ENCODE measurements at places on chromosomes 16 and 17. TPM values are rescaled to one million over a fixed set of nuclear protein-coding genes. Genes with fewer than 3 reads are reported as not detected.
A peak's percentile ranks its signal among the peaks of the same experiment; 100 is the strongest.

LGALS9B gene
- not detected for total RNA-seq

CMTM1 gene
- 4.0 TPM for total RNA-seq

PDIA2 gene
- total RNA-seq, result not detected

ACSM2A gene
- total RNA-seq, result not detected

GRCh38 chr16:13766334-13766733, 153.6 kb upstream of the ERCC4 start:
- no peak for DNase-seq
- H3K27ac ChIP-seq, result no peak overlapping the region
- H3K4me3 ChIP-seq, result no peak overlapping the region
- H3K4me1 ChIP-seq, result no peaks in the 10 kb centered on the region

- H3K4me3 ChIP-seq, result no peak overlapping the region
- H3K27ac ChIP-seq, result no peak overlapping the region
- no peak for DNase-seq
Observed at GRCh38 chr16:85221771-85222154, 109.5 kb upstream of the CIBAR2 start.

DNA sequence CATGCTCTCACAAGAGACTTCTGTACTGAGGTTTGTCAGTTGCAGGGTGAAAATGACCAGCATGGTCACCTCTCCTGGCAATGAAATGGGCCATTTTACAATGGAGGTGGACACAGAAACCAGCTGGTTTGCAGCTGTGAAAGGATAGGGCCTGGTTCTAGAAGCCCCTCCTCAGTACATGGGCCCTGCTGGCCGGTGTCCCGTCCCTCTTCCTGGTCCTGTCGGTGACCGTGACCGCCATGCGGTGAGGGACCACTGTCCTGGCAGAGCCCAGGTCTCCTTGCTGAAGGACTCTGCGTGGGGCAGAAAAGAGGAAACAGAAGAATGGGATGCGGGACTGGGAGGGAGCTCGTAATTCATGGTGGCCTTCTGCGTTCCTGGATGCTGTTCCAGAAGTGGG, 76.0 kb upstream of the ZNF423 start:
- peaks cover 5% of the 10 kb centered on the region for H3K27me3 ChIP-seq
- no peak for DNase-seq
- no peak overlapping the region for H3K4me3 ChIP-seq

DNA sequence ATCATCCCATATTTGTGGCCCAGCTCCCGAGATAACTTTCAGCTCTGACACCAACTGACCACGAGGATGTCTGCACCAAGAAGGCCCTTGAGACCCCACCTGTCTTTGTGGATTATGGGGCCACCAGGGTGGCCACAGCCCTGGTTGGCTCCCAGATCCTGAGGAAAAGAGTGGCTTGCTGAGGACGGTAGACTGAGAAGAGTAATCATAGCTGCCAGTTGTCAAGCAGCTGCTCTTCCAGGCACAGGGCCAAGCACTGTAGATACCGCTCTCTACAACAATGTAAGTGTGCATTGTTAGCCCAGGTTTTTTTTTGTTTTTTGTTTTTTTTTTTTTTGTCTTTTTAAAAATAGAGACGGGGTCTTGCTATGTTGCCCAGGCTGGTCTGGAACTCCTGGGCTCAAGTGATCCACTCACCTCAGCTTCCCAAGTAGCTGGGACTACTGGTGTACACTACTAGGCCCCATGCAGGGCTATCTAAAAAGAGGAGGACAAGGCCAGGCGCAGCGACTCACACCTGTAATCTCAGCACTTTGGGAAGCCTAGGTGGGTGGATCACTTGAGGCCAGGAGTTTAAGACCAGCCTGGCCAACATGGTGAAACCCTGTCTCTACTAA, 9.6 kb downstream of the ZNF205 start:
- H3K27me3 ChIP-seq, result no peaks in the 10 kb centered on the region
- DNase-seq, result peak; percentile 53
- H3K4me3 ChIP-seq, result no peak overlapping the region
- peaks cover 5% of the 10 kb centered on the region for H3K36me3 ChIP-seq
- peaks cover 7% of the 10 kb centered on the region for H3K4me1 ChIP-seq

GRCh38 chr16:65666132-65666941, 544.5 kb upstream of the CDH11 start:
- no peak overlapping the region for H3K4me3 ChIP-seq
- H3K4me1 ChIP-seq, result no peaks in the 10 kb centered on the region
- H3K27ac ChIP-seq, result no peak overlapping the region
- DNase-seq, result peak; percentile 69
- H3K36me3 ChIP-seq, result no peaks in the 10 kb centered on the region

DNA sequence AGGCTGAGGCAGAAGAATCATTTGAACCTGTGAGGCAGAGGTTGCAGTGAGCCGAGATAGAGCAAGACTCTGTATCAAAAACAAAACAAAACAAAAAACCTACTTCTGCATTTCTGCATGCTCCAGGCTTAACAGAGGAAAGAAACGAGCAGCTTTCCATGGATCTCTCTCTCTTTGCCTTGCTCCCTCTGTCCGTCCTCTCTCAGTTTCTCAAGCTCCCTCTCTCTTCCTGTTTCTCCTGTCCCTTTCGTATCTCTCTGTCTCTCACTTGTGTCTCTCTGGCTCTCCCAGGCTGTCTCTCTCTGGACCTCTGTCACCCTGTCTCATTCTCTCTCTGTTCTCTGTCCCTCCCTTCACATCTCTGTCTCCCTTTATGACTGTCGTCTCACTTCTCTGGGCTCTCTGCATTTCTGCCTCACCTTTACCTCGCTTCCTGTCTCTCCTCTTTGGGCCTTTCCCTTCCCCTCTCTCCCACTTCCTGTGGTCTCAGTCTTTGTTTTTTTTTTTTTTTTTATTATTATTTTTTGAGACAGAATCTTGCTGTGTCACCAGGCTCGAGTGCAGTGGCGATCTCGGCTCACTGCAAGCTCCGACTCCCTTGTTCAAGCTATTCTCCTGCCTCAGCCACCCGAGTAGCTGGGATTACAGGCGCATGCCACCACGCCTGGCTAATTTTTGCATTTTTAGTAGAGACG, 4.1 kb upstream of the PITPNA start:
- no peaks in the 10 kb centered on the region for H3K27me3 ChIP-seq
- peak overlapping the region; percentile 28 for H3K4me3 ChIP-seq
- H3K27ac ChIP-seq, result no peak overlapping the region
- H3K4me1 ChIP-seq, result peaks cover under 1% of the 10 kb centered on the region
- no peak for DNase-seq

DNA sequence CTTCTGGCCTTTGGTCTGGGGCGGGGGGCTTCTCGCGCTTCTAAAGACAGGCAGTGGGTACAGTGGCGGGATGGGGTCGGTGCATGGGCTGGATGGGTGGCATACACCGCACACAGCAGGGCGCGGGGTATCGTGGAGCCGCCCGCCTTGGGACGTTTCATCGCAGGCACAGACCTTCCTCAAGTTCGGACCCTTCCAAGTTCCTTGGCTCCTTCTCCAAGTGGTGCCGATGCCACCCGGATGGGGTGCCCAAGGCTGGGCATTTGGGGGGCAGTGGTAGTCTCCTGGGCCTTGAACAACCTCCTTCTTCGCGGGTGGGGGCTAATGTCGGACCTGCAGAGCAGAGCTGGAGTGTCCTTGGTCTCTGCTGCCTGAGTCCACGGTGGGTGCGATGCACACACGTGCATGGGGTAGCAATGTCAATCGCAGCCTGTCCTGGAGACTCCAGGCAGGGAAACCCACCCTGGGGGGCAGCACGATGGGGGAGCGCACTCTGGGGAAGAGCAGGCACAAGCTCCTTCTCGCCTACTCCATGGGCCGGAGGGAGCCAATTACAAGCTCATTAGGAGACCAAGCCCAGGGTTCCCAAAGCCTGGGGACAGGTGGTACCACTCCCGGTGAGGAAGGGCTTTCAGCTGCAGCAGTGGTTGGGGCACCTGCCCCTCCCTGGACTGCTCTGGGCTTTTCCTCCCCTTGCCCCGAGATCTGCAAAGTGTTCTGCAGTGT, 686 bp upstream of the MTSS2 start:
- peak overlapping the region; percentile 56 for H3K27ac ChIP-seq
- H3K4me3 ChIP-seq, result peak overlapping the region; percentile 86
- peaks cover 16% of the 10 kb centered on the region for H3K36me3 ChIP-seq
- no peaks in the 10 kb centered on the region for H3K27me3 ChIP-seq
- H3K4me1 ChIP-seq, result peaks cover 56% of the 10 kb centered on the region

DNA sequence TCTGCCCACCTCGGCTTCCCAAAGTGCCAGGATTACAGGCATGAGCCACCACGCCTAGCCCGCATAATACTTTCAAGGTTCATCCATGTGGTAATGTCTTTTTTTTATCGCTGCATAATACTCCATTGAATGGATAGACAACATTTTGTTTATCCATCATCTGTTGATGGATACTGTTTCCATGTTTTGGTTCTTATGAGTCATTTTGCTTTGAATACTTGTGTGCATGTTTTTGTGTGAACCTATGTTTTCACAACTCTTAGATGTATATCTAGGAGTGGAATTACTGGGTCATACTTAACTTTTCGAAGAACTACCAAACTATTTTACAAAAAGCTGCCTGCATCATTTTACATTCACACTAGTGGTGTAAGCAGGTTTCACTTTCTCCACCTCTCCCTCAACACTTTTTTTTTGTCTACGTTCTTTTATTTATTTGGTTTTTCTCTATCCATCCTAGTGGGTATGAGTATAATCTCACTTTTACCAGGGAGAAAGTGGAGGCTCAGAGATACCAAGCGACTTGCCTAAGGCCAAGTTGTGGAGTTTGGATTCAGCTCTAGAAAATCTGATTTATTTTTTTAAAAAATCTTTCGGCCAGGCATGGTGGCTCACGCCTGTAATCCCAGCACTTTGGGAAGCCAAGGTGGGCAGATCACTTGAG, 151.2 kb downstream of the CMIP start:
- H3K27me3 ChIP-seq, result no peaks in the 10 kb centered on the region
- H3K4me3 ChIP-seq, result no peak overlapping the region
- H3K36me3 ChIP-seq, result no peaks in the 10 kb centered on the region
- peak; percentile 50 for DNase-seq
- peaks cover 8% of the 10 kb centered on the region for H3K4me1 ChIP-seq

DNA sequence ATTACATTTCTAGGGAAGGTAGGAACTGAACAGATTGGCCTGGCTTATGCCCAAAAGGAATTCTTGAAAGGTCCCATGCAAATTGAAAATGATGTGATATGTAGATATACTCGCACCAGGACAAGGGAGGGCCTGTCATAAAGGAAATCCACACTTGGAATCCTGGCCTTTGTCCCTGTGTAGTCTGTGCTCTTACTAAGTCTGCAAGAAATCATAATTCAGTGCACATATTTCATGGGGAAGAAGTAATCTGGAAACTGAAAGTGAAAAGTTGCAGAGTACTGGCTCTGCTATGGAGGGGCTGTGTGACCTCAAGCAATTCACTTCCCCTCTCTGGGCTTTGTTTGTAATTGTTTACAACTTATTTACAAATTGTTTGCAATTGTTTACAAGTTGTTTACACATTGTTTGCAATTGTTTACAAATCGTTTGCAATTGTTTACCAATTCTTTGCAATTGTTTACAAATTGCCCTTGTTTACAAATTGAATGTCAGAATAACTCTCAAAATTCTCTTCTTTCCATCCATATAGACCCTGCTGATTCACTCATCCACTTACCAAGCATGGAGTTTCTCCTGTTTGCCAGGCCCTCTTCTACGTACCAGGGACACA, 12.9 kb downstream of the SCNN1G start:
- no peaks in the 10 kb centered on the region for H3K36me3 ChIP-seq
- no peak overlapping the region for H3K27ac ChIP-seq
- no peak for DNase-seq
- no peak overlapping the region for H3K4me3 ChIP-seq
- H3K4me1 ChIP-seq, result no peaks in the 10 kb centered on the region
